NCI-H1417 (cell line): ENCODE measurements at places on chromosomes 1 and 21.

DNA sequence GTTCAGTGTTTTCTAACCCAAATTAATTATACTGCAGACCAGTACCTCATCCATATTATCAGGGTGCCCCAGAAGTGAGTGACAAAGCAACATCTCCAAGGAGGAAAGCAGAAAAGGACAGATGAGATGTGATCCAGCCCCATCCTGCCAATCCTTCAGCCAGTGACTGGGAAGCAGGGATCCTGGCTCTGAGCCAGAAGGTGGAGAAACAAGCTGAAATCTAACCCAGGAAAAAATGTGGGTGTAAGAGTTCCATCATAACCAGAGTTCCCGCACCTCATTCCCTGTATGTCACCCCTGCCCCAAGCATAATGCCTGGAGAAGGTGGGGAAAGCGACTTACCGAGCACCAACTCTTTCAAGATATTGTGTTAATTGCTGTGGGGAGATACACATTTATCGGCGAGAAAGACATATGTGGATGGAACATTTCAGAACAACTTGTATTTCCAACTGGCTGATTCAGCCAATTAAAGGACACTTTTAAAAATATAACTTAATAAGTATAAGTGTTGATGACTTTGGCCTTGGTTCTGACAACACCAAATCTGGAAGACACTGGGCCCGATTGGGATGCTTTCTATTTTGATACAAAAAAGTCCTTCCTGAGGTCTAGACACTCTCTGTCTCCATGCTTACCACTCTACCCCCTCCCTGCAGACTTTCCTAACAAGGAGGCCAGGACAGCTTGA is 14.9 kb downstream of the PLEKHA6 start:
- no peak for DNase-seq

- no peak for DNase-seq
Observed at GRCh38 chr1:42680055-42680454, 2.2 kb upstream of the YBX1 start.

- no peak for DNase-seq
Observed at GRCh38 chr1:94621395-94621794, 79.8 kb upstream of the F3 start.

DNA sequence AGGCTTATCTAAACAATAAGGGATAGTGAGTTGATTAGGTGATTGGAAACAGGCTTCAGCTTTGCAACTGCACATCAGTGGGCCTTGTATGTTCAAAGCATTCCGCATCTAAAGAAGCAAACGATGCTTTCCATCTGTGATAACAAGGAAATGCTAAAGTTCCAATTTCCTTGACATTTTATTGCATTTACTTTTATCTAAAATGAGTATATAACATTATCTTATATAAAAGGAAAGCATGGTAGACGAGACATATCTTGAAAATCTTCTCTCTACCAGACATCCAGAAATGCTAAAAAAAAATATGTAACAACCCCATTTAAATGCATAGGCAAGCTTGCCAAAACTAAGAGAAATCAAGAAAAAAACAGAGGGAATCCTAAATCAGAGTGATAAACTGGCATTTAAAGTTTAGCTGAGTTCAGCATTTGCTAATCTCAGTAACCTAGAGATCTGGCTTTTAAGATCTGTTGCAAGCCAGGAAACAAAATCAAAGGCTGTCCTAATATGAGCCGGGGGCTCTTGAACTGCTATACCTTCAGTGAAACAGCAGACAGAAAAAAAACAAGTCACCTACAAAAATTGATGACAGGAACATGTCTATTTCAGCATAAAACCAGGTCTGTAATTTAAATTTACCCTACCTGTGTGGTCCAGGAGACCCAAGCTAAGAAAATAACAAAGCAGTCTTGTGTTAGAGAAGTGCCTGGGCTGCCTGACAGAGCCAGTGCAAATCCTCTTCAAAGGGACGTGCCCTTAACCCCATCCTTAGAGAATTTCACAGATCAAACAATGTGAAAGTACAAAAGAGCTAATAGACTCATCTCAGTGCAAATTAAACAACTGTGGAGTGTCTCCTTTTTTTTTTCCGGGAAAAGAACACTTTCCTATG is 3.1 kb upstream of the RGS13 start:
- DNase-seq: no peak

DNA sequence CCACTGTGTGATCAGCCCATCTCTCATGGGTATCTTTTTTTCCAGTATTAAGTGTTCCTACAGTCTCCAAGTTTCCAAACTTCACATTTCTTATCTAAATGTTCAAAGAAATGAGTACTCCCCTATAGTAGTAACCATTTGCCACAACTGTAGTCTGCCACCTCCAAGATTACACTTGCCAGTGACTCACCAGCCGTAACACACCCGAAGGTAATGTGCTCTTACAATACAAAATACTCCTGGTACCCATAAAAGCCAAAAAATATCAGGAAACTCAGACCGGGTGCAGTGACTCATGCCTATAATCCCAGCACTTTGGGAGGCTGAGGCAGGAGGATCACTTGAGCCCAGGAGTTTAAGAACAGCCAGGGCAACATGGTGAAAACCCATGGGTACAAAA is 20.5 kb upstream of the ZNF496 start:
- DNase-seq: no peak

DNA sequence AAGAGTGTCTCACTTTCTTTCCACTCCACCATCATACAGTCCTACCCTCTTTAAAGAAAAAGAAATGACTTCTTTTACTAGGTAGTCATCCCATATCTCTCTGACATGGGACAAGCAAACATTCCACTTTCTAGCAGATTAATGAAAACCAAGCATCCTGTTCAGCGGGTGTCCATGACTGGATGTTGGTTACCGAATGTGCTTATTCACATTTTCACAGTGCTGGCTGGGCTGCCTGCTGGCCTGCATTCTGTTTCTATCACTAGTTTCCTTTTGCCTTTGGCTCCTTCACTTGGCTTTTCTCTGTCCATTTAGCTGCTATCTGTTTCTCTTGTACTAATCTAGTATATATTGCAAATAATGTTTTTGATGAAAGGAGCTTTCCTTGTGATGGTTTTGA is 598.4 kb downstream of the RWDD3 start:
- DNase-seq: no peak

DNA sequence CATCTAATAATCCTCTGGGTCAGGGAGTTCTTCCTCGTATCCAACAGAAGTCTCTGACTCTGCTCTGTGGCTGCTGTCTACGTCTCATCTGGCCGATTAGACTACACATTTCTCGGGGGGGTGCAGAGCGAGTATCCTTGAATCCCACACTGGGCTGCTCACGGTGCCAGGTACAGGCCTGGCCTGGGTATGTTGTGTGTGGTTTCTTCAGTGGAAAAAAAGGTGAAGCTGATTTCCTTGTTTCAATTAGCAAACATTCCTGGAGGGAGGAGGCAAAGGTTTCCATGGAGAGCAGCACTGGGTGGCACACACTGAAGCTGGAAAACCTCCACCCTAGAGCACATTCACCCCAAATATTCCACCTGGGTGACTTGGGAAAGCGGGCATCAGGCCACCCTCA is 2.0 kb upstream of the RAB7B start:
- no peak for DNase-seq

DNA sequence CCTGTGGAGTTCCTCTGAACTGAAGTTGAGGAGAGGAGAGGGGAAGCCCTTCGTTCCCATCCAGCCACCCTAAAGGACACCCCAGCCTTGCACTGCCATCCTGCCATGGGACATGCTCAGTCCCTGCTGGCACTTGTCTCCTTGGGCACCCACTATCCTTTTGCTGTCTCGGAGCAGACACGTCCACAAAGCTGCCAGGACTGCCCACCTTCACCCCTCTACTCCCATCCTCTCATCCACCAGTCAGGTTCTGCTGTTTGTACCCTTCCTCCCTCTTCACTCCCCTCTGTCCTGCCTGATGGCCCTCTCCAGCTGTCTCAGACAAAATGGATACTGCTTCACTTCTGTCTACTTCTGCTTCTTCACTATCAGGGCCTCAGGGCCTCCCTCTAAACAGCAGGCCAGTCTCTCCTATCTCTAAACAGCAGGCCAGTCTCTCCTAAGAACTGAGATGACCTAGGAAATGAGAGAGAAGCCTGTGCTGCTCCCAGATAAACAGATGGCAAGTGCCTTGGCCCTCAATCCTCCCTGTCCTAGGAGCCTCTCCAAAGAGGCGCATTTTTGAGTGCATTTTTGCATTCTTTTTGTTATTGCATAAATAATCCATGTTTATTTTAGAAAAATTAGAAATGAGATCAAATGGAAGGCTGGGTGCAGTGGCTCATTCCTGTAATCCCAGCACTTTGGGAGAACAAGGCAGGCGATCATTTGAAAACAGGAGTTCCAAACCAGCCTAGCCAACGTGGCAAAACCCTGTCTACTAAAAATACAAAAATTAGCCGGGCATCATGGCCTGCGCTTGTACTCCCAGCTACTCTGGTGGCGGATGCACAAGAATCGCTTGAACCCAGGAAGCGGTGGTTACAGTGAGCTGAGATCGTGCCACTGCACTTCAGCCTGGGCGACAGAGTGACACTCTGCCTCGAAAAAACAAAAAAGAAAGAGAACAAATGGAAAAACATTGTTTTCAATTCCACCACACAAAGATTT is 4.4 kb upstream of the PYCR2 start:
- no peak for DNase-seq

DNA sequence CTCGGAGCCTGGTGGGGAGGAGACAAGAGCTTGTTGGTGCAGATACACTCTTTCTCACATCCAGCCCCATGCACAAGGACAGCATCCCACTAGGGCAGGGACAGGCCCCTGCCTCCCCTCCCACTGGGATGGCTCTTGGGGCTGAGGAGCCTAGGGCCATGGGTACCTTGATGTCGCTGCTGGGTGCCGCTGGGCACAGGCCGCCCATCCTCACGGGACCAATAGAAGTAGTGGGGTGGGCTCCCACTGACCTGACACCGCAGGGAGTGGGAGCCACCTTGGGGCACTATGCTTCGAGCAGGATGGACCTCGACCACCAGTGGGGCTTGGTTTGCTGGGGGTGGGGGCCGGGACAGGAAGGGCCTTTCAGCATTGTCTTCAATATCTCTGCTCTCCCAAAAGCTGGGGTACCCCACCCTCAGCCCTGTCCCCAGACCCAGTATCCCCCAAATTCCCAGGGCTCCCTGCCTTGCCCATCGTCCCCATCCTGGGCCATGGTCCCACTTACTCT is 47.7 kb downstream of the LDLRAD2 start:
- DNase-seq: no peak

DNA sequence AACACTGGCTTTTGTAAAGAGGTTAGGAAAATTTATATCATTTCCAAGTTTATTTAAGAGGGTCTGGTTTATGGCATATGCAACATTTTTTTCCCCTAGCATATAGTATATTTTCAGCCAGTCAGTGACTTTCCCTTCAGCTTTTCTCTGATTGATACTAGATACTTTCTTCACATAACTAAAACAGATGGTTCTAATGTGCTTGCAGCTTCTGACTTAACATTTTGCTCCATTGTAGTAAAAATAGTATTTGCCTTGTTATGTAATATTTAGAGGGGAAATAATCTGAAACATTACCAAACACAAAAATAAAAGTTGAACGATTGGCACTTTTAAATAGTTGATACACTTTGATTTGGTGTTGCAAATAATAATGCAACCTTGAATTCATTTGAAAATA is 191.7 kb downstream of the GPR52 start:
- DNase-seq: no peak

DNA sequence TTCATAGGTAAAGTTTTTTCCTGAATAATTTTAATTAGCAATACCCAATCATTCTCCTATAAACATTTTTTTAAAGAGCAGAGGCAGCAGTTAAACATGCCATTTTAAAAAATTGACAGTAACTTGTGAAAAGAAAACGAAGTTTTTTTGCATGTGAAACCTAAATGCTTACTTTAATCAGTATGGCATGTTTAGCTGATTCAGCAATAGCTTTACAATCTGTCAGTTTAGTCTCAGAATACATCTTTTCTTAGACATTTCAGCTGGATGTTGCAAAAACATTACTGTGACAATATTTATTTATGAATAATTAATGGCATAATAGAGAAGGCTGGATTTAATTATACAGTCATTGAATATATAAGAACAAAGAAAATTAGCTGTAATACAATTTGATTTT is 1132.4 kb upstream of the ADGRL2 start:
- DNase-seq: no peak

GRCh38 chr1:113147826-113148225 is 74.8 kb downstream of the LRIG2 start:
- DNase-seq: no peak
